ENCODE measurements at places on chromosomes 16 and 17.

- no peak for DNase-seq
Measured at GRCh38 chr17:75566416-75566815, 21.2 kb upstream of the MYO15B start.

GRCh38 chr17:15999974-16000827 lies 577 bp downstream of the TTC19 start:
- DNase-seq: peak; percentile 38

GRCh38 chr16:66298571-66299120 lies 67.8 kb upstream of the CDH5 start:
- no peak for DNase-seq

- no peak for DNase-seq
Measured at GRCh38 chr17:71472809-71473789, 647.7 kb upstream of the SOX9 start.

- DNase-seq: no peak
Measured at GRCh38 chr17:15951368-15952047, 6.6 kb downstream of the ADORA2B start.
